T-helper 17 cell (primary cell): ENCODE measurements at places on chromosomes 11 and 22. TPM values are rescaled to one million over a fixed set of nuclear protein-coding genes. Genes with fewer than 3 reads are reported as not detected.

DNA sequence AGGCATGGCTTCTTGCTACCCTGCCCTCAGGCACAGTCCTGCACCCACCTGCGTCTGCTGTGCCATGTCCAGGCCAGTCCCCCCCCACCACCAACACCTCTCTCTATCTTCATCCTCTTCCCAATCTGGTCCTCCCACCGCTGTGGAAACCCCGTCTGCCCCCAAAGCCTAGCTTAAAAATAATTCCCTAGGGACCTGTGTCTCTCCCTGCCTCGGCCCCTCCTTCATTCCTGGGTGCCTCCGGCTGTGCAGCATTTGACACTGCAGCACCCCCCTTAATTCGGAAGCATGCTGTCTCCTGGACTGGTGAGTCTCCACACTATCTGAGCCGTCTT is 2.5 kb upstream of the ASCL2 start:
- H3K36me3 ChIP-seq = peaks cover under 1% of the 10 kb centered on the region
- no peak overlapping the region for H3K4me3 ChIP-seq
- DNase-seq = no peak
- peaks cover 49% of the 10 kb centered on the region for H3K27me3 ChIP-seq

GRCh38 chr11:71208011-71208774 is 44.2 kb downstream of the SHANK2 start:
- no peak for DNase-seq
- peaks cover 23% of the 10 kb centered on the region for H3K27me3 ChIP-seq
- H3K27ac ChIP-seq = no peak overlapping the region
- no peaks in the 10 kb centered on the region for H3K4me1 ChIP-seq
- H3K36me3 ChIP-seq = peaks cover 2% of the 10 kb centered on the region
- H3K4me3 ChIP-seq = no peak overlapping the region

KBTBD3 gene
- total RNA-seq = 5.7 TPM

LRRC75B gene
- not detected for total RNA-seq

- DNase-seq = no peak
- H3K36me3 ChIP-seq = no peaks in the 10 kb centered on the region
- no peaks in the 10 kb centered on the region for H3K27me3 ChIP-seq
- peaks cover 35% of the 10 kb centered on the region for H3K4me1 ChIP-seq
- no peak overlapping the region for H3K27ac ChIP-seq
These were observed 15.2 kb upstream of the FCHSD2 start for GRCh38 chr11:73157101-73158010.

DNA sequence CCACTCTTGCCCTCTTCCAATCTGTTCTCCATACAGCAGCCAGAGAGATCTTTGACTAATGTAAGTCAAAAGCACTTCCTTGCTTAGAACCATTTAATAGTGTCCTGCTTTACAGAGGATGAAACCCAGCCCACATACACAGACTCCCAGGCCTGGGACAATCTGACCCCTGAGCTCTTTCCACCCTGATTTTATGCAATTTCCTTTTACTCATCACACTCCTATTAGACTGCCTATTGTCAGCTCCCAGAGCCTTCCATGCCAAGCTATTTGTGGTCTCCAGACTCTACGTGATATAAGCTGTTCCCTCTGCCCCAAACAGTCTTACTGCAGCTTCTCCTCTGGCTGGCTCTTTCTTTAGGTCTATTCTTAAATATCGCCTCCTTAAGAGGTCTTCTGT is 28.1 kb downstream of the ME3 start:
- peaks cover 5% of the 10 kb centered on the region for H3K36me3 ChIP-seq
- no peak for DNase-seq
- peaks cover 6% of the 10 kb centered on the region for H3K27me3 ChIP-seq
- H3K27ac ChIP-seq = no peak overlapping the region
- no peaks in the 10 kb centered on the region for H3K4me1 ChIP-seq

DNA sequence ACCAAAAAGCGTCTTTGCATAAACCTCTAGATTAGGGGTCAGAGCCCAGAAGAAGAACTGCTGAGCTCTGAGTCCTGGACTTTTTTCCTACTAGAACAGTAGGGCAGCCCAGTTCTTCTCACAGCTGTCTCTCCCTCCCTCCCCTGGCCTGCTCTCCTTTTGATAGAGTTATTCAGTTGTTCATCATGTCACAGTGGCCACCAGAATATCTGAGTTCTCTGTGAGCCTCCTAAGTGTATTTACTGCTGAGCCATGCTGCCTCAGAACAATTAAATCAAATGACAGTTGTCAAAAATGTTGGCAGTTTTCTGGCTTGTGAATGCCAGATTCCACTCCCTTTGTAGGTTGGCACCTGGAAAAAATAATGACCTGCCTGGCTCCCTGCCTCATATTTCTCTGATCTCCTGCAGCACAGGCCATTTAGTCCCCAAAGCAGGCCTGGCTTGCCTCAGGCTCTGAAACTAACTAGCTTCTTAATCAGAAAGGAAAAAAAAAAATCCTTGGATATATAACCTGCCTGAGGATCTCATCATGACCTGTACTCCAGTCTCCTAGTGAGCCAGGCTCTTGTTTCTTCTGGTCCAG is 377.4 kb upstream of the LARGE1 start:
- peaks cover 4% of the 10 kb centered on the region for H3K27me3 ChIP-seq
- no peaks in the 10 kb centered on the region for H3K4me1 ChIP-seq
- DNase-seq = no peak
- no peak overlapping the region for H3K27ac ChIP-seq
- H3K4me3 ChIP-seq = no peak overlapping the region

DNA sequence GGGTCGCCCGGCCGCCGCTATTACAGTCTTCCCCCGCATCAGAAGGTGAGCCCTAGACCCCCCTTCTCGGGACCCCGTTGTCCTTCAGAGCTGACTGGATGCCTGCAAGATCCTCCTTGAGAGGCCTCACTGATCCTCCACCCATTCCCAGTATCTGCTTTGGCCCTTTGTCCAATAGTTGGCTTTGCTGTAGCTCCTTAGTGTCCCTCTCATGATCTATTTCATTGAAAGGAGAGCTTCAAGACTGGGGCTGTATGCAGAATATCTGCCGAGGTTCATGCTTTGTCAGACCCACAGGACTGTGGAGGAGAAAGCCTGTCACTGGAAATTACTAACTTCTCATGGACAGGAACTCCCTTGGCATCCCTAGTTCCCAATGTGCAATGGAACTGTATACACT is 499 bp downstream of the DLAT start:
- H3K4me1 ChIP-seq = peaks cover 22% of the 10 kb centered on the region
- no peaks in the 10 kb centered on the region for H3K27me3 ChIP-seq
- H3K27ac ChIP-seq = peak overlapping the region; percentile 99
- H3K36me3 ChIP-seq = no peaks in the 10 kb centered on the region

- H3K4me1 ChIP-seq = peaks cover 2% of the 10 kb centered on the region
- no peak for DNase-seq
- no peaks in the 10 kb centered on the region for H3K36me3 ChIP-seq
- no peak overlapping the region for H3K27ac ChIP-seq
- no peak overlapping the region for H3K4me3 ChIP-seq
- H3K27me3 ChIP-seq = no peaks in the 10 kb centered on the region
These were observed 87.5 kb upstream of the SESN3 start for GRCh38 chr11:95318498-95318897.

C11orf65 gene
- 1.7 TPM for total RNA-seq

GRCh38 chr11:126072141-126072741 is 9.6 kb upstream of the CDON start:
- H3K4me1 ChIP-seq = no peaks in the 10 kb centered on the region
- DNase-seq = no peak
- no peak overlapping the region for H3K4me3 ChIP-seq

LRRC74B gene
- 0.10 TPM for total RNA-seq
